Stimulated activated CD8-positive, alpha-beta memory T cell treated with anti-CD3 and anti-CD28 coated beads, Interleukin-7, amount 100 ng/mL, for 1 hour (primary cell): ENCODE measurements at places on chromosomes 3 and 15.

DNA sequence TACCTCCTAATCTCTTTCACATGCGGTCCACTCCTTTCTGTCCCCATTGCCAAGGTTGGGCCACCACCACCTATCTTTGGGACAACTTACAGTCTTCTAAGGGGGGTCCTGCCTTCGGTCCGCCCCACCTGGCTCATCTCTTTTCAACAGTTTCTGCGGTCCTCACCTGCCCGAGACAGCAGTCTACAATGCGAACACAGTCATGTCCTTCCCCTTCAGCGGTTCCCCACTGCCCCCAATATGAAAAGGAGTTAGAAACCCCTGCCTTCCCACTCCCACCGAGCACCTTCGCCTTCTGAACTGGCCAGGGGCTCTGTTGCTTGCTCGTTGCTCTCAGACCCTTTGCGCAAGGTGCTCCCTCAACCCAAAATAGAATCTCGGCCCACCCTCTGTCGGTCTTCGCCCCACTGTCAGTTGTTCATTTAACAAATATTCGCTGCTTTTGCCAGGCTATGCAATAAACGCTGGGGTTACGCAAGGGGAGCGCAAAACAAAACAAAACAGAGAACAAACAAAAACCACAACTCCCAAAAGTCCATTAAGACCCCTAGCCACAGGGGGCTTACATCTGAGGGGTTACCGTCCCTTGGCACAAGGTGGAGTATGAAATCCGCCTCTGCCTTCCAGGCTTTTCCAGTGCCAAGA is 611 bp upstream of the FANCI start:
- no peak for DNase-seq

- no peak for DNase-seq
Observed at GRCh38 chr3:62585861-62586260, 212.5 kb upstream of the FEZF2 start.

GRCh38 chr15:66997212-66997611 is 68.2 kb upstream of the SMAD3 start:
- DNase-seq = no peak

GRCh38 chr15:85619992-85620689 is 174.6 kb downstream of the KLHL25 start:
- no peak for DNase-seq

- DNase-seq = no peak
Observed at GRCh38 chr3:128366652-128367051, 100.0 kb downstream of the DNAJB8 start.
